Right lobe of liver (tissue), 6 donors: ENCODE measurements at places on chromosomes 4 and X.
A peak's percentile ranks its signal among the peaks of the same experiment; 100 is the strongest.

GRCh38 chr4:13766761-13767540 is 139.4 kb upstream of the BOD1L1 start:
- DNase-seq = no peak

- DNase-seq = no peak
Observed at GRCh38 chrX:40539214-40540142, 41.3 kb upstream of the ATP6AP2 start.

DNA sequence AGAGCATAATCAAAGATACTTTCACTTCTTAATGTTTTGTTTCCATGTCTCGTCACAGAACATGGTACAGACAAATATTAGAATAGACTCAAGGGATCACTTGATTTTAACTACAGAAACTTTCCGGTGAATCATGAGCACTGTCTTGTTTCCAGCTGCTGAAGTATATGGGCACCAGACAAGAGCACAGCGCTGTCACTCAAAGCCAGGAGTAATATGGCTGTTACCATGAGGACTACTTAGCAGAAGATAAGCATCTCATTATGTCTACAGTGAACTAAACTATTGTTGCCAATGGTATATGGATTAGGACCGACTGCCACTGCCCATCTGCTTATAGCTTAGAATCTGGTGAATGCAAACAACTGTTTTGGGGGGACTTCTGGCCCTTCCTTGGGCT is 34.3 kb downstream of the MECP2 start:
- DNase-seq = no peak

DNA sequence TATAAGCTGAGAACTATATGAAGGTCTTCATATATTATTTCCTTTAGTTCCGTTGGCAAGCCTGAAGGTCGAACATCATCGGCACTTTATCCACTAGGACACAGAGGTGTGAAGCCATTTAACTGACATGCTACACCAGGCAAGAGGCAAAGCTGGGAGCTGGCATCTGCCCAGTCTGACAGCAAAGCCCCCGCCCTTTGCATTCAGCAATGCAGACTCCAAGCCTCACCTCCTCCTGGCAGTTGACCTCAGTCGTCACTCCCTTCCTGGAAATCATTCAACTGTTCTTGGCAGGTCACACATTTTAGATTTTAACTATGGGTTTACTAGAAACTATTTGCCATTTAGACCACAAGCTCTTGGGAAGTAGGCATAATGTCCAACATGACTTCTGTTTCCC is 135.8 kb upstream of the FRG1 start:
- no peak for DNase-seq

- DNase-seq = no peak
Observed at GRCh38 chrX:64186974-64187761, 18.3 kb downstream of the AMER1 start.

DNA sequence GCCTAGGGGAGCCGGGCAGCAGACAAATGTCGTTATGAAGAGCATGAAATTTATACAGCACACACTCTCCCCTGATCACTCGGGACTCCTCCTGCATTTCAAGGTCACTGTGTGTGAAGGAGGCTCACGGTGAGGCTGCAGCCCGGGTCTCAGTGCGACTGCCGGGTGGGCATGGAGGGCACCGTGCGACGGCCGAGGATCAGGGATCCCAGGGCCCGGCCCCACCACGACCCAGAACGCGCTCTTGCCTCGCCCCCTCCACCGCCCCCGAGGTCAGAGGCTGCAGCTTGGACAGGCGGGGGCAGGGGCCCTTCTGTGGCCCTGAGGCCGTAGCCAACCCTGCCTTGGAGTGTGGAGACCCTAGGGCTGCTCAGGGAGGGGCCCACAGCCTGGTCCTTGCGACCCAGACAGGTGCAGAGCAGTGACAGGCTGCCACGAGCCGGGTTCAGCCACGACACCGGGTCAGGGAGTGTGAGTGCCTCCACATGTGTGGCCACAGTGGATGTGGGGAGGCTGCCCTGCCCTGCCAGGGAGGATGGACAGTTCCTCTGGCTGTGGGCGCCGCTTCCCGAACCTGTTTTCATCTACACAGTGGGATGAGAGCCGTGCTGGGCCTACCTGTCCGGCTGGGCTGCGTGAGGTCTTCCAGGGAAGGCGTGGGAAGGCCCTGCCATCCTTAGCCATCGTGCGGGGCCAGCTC is 89.3 kb upstream of the NKX1-1 start:
- DNase-seq = peak; percentile 48

- DNase-seq = no peak
Observed at GRCh38 chr4:23153076-23153475, 460.3 kb downstream of the GBA3 start.
